ENCODE measurements at places on chromosomes 1 and 21. TPM values are rescaled to one million over a fixed set of nuclear protein-coding genes. Genes with fewer than 3 reads are reported as not detected.

DNA sequence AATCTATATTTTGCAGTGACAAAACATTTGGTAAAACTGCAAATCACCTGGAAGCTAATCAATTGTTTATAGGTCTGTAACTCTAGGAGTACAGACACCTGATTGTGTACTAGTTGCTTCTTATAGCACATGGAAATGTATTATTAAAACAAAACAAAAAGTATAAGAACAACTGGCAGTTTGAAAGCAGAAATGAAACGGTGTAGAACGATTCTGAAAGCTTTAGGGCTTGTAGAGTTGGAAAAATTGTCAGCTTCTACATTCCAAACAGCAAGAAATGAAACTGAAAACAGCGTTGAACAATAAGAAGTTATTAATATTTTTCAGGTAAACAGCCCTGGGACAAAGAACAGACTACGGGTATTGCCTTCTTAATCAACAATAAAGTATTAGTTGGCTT is 273.3 kb downstream of the OLFM3 start:
- no peak for DNase-seq

- DNase-seq: no peak
These were observed 8.1 kb upstream of the IFI44 start for GRCh38 chr1:78641558-78641957.

GRCh38 chr1:35112668-35113067 is 33.5 kb downstream of the ZMYM1 start:
- peak; percentile 23 for DNase-seq

GRCh38 chr21:19853709-19854575 is 1144.3 kb upstream of the NCAM2 start:
- no peak for DNase-seq

GRCh38 chr1:37347104-37347649 is 127.2 kb upstream of the ZC3H12A start:
- no peak for DNase-seq

DNA sequence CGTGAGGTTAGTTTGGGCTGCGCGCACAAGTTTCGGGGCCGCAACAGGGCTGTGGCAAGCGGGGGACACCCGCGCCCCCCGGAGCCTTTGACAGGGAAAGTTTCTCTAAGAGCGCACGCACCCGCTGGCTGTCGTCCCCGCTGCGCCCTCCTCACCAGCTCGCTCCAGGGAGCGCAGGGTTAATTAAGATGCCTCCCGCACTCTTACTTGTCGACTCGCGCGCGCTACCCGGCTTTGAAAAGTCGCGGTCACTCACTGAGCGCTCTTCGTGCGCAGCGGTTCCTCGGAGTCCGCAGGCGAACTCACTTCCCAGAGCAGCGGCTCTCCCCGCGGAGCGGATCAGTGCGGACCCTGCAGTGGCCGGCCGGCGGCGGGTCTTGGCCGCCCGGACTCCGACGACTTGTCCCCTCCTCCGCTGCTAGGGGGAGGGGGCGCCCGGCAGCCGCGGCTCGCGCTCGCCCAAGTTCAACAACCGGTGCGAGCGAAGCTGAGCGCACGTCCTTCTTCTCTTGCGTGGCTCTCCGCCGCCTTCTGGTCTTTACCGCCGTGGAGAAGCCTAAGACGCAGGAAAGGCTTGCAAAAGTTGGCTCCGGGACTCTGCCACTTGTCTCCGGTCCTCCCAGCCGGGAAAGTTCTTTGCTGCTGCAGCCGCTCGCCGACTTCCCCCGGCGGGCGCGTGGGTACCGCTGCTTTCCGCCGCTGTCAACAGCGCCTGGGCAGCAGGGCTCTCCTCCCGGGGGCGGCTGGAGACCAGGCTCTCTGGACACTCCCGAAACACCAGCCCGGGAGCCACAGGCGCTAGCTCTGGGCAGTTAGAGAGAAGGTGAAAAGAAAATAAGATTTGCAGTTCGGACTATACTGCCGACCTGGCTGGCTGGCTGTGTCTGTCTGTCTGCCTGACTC is 506 bp downstream of the JUN start:
- peak; percentile 62 for DNase-seq

DNA sequence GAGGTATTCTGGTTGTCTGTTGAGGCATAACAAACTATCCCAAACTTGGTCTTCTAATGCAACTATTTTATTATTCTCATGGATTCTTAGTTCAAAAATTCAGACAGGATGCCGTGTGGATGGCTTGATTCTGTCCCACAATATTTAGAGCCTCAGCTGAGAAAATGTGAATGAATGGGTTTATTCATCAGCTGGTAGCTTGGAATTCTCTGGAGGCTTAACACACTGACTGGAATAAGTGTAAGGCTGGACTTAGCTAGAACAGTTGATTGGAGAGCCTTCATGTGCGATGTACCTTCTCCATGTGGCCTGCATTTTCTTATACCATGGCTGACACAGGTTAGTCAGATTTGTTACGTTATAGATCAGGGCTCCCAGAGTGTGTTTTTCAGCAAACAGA is 30.8 kb downstream of the TNNI3K start:
- DNase-seq: no peak

GRCh38 chr1:170168265-170168664 is 22.5 kb downstream of the NTMT2 start:
- DNase-seq: peak; percentile 28

GRCh38 chr1:238991765-238992495 is 394.4 kb upstream of the CHRM3 start:
- no peak for DNase-seq

- DNase-seq: no peak
These were observed 35.5 kb downstream of the SRSF11 start for GRCh38 chr1:70256664-70257063.

DNA sequence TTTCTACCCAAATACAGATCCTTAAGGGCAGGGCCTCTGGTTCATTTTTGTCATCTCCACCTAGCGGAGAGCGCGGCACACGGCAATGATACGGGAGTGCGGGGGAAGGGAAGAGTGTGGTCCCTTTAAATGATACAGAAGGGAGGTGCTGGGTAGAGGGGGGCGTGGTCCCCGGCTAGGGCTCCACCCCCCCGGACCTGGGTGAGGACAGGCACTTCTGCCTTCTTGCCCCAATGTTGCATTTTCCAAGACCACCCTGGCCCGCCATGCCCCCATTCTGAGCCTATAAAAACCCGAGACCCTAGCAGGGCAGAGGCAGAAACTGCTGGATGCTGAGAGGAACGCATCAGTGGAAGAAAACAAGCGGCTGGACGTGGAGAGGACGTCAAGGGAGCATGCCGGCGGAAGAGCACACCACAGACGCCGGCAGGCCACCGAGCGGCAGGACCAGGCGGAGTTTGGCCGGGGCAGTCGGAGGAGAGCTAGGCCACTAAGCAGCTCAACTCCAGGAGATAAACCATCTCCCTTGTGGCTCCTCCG is 30.0 kb downstream of the LRRC3 start:
- DNase-seq: no peak

DNA sequence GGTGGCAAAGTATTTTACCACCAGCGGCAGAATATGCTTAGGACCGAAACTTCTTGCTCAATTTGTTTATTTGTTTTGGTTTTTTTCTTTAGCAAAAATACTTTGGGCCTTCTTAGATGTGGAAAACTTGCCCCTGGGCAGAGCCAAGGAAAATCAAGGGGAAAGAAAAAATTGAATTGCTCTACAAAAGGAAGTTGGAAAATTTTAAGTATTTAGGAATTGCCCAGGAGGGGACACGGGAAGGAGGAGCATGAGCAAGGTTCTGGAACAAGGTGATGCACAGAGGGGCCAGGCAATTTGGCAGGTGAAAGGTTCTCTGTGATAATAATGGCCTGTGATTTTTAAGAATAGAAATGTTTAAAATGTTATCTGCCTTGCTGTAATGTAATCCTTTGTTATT is 28.6 kb downstream of the SGIP1 start:
- no peak for DNase-seq

DNA sequence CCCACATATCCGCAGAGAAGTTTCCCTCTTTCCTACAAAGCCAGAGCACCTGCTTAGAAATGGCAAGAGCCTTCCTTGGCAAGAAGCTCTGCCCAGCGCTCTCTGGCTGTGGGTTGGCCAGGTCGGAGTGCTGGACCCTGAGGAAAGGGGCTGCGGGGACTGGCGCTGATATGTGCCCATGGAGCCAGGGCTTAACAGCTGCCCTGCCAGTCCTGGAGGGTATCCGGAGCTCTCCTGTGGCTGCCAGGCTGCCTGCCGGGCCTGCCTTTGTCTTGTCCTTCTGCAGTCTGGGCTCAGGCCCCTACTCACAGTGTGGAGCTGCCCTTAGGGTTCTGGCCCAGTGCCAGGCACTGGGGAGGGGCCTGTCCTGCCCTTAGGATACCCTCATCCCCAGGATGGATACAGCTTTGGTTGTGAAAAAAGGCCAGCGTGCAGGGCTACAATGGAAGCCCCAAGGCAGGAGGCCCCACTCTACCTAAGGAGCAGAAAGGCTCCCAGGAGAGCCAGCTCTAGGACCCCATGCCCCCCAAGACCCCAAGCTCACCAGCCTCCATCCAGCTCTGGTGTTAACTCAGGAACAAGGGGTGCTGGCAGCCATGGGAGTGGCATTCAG is 43.4 kb downstream of the KIAA1614 start:
- DNase-seq: no peak

DNA sequence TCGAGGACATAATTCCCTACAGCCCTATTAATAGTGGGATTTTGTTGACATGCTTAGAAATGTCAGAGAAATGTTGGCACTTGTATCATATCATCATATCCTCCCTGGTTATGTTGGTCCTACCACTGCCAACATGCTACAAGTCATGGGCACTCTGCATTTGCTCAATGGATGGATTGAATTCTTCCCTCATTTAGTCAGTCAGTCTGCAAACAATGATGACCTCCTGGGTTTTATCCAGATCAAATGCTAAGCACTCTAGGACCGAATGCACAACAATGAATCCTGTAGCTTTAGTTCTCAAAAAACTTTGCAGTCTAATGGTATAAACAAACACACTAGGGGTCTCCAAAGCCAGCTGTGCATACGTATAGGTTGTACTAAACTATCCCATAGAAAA is 357.2 kb upstream of the DPYD start:
- no peak for DNase-seq

DNA sequence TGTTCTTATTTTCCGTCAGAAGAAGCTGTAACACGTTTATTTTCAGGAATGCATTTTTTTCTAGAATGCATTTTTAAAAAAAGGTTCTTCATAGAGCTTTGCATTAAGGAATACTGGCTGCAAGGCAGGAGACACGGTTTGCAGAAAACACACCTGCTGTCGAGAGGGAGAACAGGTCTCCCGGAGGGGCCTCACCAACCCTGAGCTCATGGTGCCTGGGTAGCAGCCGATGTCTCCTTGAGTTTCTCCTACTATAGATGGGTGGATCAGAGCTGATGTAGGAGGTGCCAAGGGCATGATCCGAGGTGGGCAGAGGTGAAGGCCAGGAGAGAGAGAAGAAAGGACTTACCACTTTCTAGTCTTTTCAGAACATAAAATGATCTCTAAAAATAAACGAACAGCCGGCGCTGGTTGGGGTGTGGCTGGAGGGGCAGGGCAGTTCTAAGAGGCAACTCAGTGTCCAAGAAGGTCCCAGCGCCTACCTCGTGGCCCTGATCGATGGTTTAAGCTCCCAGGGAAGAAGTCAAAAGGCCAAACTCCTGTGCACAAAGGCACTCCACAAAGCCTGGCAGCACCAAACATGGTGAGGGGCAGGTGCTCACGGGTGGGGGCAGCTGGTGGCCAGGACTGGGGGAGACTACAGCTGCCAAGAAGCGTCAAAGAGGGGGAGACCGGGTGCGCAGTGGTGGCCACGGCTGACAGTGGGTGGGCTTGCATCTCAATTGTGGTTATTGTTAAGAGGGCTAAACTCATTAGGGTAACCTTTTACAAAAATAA is 12.2 kb downstream of the MORN1 start:
- no peak for DNase-seq

DNA sequence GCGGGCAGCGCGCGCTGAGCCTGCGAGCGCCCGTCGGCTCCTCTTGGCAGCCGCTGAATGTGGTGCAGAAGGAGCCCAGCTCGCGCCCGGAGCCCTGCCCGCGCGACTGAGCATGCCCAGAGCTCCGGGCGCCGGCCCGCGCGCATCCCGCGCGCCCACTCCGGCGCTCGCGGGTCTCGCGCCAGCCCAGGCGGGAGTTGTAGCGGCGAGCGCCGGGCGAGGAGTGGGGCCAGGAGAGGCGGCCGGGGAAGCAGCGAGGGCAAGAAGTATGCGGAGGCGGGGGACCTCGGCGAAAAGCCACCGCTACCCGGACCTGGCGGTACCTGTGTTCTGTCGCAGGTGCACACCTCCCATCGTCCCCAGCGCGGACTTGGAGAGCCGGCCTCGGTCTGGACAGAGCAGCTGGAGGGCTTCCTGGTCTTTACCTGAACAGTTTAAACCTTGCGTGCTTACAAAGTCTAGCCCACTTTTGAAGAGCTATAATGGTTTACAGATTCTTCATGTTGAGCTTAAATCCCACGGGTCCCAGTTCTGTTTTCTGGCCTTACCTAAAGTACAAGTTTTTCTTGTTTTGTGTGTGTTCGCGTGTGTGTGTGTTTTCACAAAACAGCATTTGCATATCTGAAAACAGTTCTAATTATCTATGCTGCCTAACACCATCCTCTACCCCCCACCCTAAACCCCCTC is at the start of gene DDAH1:
DDAH1 (minus strand) TSS at position 61 of the 687 bp plus-strand sequence. CDS start 114 bp downstream, outside the sequence.
- DNase-seq: peak; percentile 85

DNA sequence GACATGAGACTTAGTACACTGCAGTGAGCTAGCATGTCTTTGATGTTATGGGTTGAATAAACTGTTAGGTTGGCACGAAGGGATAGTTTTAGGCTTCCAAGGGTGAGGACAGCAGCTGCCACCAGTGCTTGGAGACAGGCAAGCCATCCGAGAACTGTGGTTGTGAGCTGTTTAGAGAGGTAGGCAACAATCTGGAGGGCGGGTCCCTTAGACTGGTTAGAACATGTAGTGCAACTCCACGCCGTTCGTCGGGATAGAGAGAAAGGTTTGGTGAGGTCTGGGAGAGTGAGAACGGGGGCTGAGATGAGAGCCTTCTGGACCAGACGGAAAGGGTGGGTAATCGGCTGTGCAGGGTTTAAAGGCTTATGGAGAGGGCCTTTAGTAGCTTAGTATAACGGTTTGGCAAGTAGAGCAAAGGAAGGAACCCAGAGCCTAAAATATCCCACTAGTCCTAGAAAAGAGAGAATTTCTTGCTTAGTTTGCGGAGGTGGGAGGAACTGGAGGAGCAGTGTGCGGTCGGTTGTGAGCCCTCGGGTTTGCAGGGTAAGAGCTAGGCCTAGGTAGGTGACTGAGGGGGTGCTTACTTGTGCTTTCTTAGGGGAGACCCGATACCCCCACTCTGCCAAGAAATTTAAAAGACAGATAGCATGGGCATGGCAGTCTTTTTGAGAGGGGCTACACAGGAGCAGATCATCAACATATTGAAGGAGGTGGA is 72.8 kb downstream of the CNST start:
- DNase-seq: no peak

SPATA45 gene
- not detected for total RNA-seq

MINDY1 gene
- 9.9 TPM for total RNA-seq

TAS1R1 gene
- not detected for total RNA-seq

LCE1A gene
- total RNA-seq: not detected

SPATA1 gene
- 0.22 TPM for total RNA-seq

SPRR2E gene
- not detected for total RNA-seq

FH gene
- total RNA-seq: 52.2 TPM
